GM12891 (cell line): ENCODE measurements at places on chromosomes 12 and 14.

- DNase-seq, result no peak
Observed at GRCh38 chr12:122878780-122879612, 16.9 kb downstream of the VPS37B start.

DNA sequence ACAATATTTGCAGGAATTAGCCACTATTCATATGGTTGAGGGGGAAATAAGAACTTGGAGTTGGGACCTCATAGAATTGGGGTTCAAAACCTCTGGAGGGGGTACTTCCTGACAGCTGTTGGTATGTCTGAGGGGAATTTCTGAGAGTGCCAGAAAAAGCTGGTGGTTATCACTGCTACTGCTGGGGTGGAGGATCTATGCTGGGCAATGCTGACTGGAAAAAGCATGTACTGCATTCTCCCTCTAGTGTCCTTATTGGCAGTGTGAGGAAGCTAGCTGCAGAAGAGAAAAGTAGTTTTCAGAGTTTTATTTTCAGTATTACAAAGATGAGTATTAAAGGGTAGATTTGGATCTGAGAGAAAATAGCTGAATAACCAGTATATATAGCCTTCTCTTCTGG, 88.8 kb downstream of the FUT8 start:
- DNase-seq, result no peak

DNA sequence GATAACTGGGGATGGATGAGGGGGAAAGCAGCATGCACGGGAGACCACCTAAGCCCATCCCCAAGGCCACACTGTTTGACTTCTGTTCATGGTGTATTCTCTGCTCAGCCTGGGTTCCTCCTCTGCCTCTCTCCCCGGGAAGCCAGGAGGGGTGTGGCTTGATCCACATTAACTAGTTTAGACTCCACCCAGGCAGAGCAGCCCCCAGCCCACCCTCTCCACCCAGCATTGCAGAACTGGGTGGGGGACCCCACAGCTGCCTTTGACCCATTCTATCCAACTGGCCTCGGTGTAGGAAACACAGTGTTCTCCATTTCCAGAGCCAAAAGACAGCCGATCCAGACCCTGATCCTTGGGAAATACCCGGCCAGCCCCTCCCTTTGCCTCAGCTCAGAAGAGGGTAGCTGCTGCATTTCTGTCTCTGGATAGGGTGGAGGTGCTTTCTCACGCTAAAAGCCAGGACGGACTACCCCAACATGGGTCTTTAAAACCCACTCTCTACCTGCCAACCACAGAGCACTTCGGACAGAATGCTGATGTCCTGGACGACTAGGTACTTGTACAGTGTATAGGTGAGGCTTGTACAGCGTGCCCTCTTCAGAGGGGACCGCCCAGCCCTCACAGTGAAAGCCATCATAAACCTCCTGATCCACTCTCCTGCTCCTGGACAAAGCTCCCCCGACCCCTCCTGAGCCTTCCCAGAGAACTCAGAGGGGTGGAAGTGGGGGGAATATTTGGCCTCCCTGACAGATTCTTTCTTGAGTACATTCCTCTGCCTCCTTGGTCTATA, 9.4 kb downstream of the SPRYD3 start:
- no peak for DNase-seq

DNA sequence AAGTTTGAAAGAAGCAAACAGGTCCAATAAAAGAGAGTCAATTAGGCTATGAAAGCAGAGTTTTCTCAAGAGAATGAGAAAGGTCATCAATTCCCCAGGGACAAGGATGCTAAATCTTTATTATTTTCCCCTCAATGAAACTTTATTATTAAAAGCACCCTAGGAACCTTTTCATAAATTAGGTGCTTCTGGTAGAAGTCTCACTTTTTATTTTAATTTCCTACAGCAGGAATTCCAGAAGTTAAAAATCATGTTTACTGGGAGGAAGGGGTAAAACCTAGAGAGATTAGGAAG, 223.2 kb upstream of the SOX5 start:
- DNase-seq, result no peak

DNA sequence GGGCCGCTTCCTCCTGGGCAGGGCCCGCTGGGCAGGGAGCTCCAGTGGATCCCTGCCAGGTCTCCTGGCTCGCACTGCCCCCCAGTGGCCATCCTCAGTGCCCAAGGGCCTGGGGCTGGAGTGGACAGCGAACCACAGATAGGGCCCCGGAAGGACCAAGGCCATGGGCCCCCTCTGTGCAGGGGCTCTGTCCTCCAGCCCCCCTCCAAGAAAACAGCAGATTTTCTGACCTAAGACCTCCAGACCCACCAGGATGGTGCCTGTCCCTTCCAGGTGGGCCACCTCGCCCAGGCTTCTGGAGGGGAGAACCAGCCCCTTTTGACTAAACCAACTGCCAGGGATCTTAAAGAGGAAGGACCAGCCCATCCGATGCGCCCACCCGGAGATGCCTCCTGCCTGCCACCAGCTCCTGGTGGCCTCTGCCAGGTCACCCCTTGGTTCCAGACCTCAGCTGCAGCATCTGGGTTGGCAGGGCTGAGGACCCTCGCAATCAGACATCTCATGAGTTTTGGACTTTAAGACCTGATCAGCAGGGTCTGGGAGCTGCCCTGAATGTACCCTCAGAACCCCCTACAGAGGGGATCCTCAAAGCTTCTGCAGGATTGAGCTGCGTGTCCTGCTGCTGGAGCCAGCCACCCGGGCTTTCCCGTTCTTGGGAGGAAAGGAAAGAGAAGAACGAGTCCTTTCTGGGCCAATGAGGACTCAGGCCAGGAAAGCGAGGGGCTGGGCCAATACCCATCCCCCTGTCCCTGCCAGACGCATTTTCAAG, 325.8 kb upstream of the DIO3 start:
- peak; percentile 65 for DNase-seq

DNA sequence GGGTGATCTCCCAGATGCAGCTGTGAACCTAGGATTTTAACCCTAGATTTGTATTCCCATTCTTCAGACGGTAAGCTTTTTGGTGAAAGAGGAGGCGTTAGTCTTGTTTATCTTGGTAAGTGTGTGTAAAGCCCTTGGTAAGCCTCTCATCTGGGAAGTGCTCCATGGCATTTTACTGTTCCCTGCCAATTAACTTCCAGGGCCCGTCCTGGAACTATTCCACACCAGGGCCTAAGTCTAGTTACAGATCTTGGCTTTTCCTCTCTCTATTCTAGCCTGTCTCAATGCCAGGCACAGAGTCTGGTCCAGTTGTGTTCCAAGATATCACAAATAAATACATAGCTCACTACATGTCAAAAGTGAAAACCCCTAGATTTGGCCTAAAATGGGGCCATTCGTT, 42.4 kb downstream of the YEATS4 start:
- DNase-seq, result no peak

DNA sequence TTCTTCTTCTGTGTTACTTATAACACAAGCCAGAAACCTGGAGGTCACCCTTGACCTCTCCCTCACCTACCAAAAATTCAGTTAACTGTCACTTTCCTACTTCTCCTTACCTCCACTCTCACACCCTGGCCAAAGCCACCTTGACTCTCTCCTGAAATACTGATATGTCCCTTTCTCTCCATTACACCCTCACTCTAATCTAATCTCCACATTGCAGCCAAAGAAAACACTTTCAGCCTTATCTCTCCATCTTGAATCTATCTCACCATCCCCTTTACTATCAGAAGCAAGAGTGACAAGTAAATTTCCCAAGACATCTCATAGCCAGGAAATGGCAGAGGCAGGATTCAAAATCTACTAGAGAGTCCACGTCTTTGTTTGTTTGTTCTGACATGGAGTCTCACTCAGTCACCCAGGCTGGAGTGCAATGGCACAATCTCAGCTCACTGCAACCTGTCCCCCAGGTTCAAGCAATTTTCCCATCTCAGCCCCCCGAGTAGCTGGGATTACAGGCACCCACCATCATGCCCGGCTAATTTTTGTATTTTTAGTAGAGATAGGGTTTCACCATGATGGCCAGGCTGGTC, 28.0 kb upstream of the USP15 start:
- no peak for DNase-seq

- DNase-seq, result no peak
Observed at GRCh38 chr12:51866762-51867161, 18.2 kb upstream of the FIGNL2 start.

DNA sequence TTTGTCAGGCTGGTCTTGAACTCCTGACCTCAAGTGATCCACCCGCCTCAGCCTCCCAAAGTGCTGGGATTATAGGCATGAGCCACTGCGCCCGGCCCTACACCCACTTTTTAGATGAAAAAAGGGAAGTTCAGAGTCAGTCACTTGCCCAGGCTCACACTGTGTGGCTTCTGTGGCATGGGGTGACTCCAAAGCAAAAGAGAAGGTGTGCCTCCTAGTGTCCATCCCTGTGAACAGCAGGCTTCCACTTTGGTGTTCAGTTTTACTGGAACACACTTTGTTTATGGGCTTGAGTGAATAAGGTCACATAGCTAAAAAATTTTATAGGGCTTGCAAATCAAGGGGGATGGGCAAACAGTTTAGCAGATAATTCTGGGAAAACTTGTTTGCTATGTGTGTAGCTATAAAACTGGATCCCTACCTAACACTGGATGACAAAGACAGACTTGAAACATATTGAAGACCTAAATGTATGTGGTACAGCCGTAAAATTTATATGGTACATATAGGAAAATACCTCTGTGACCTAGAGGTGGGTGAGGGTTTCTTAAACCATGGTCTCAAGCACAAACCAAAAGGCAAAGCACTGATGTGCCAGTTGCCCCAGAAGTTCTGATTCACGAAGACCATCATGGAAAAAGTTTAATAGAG, 54.9 kb downstream of the EID3 start:
- DNase-seq, result peak; percentile 46

GRCh38 chr12:56257491-56258067, 605 bp downstream of the ANKRD52 start:
- DNase-seq, result no peak

DNA sequence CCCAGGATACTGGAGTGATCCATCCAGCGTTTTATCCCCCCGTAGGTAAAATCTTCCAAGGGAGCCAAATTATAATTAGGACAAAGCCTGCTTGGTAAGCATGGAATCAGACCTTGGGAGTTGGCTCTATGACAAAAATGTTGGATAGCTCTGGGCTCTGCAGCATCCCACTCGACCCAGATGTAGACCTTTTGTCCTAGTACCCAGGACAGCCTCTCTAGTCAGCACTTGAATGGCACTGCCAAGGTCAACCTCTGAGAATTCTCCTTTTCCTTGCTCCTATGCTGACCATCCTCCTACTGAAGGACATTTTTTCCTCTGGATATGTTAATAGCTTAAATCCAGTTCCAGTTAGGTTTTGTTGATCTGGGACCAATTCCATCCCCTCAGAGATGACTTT, 104.7 kb upstream of the SLC35F4 start:
- DNase-seq, result no peak

- no peak for DNase-seq
Observed at GRCh38 chr12:117047810-117048584, 51.2 kb downstream of the TESC start.

DNA sequence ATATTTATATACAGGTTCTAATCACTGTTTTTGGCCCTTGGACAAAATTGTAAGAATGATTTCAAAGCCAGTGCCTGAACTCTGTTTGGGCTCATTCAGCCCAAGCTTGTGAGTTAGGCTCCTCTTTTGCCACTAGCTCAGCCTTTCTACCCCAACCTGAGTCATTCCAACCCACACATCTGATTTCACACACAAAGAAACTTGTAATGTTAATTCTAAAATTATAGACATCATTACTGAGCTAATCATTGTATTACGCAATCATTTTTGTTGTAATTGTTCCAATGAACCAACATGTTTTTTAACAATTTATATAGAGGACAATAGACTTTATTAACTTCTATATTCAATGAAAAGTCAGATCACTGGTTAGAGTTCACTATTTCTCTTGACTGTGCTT, 441.1 kb downstream of the ETNK1 start:
- no peak for DNase-seq

DNA sequence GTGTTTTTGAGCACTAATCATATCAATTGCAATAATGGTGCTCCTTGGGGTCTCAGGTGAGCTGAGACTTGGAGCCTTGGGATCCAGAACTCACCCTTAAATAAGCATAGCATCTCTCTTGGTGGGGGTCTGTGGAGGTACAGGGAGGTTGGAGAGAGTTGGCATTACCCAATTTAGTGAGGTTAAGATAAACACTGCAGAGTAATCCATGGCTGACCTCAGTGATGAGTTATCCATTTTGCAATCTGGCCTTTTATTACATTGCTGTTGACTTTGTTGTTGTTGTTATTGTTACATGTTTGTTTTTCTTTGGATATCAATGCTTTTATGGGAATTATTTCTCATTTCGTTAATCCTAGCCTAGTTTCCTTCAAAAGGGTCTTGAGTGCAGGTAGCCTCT, 373.3 kb downstream of the NRXN3 start:
- DNase-seq, result no peak

- peak; percentile 22 for DNase-seq
Observed at GRCh38 chr14:25049568-25050268, at the start of gene STXBP6. TSS of gene STXBP6 (minus strand) at chr14:25050147. CDS start at chr14:24974818, 75,329 bp downstream.

DNA sequence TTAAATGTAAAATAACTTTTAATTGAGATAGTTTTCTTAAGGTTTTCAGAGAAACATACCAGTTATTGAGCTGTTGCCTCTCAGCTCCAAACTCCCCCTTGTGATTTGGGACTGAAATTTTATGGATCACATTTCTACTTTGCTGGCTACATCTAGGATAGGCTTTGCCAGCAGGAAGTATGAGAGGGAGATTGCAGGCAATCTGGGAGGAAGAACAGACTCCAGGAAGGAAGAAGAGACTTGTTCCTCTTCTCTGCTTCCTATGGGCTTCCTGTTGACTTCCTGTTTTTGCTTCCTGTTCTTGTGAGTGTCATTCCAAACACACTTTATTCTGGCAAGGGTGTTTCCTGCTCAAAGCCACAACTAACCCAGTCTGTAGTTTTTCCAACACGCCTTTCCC, 312.9 kb downstream of the ITPR2 start:
- no peak for DNase-seq

DNA sequence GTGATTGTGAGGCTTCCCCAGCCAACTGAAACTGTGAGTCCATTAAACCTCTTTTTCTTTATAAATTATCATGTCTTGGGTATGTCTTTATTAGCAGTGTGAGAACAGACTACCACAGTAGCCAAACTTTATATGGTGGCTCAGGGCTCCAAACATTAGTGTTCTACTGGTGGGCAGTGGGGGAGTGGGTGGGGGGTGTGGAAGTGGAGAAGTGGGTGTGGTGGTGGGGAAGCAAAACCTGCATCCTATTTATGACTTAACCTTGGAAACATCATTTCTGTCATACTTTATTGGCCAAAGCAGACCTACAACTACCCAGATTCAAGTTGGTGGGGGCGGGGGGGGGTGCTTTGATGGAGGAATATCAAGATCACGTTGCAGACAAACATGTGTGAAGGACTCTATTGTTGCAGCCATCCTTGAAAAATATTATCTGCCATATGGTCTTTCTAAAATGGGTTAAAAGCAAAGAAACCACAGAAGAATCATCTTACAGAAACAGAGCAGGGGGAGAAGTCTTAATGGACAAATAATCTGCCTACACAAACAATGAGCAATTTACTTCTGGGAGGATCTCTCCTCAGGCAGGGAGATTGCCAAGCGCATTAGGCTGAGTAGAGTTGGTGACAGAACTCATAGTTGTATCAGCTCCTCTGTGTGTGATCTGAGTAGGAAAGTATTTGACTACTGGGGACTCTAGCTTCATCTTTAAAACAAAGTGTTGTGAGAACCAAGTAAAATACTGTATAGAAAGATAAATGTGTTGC, 1.4 kb upstream of the PWP1 start:
- no peak for DNase-seq
